ENCODE measurements at places on chromosomes 16 and 17.

GRCh38 chr16:14449334-14449733, 180.7 kb downstream of the PARN start:
- no peak for DNase-seq

DNA sequence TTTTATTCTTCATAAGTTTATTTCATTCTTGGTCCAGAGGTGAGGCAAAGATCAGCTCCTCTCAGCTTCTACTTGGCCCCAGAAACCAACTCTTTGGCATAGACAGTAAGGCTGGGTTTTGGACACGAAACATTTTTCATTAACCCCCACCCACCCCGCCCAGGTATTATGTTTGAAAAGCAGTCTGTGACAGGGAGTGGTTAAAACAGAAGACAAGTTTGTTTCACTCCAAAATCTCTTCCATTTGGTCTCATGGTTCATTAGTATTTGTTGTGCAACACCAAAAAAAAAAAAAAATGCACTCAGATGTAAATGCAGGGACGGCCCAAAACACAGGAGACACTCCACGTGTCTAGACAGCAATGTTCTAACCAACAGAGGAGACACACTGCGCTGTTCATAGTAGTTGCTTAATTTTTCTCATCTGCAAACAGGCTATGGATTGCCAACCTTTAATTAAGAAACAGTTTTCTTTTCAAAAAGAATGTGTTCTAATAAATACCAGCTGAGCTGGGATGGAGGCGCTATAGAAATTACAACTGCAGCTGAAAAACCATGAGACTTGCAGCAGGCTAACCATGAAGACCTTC, 39.8 kb upstream of the MMP2 start:
- no peak for DNase-seq

GRCh38 chr17:56676810-56677209, 83.3 kb downstream of the NOG start:
- no peak for DNase-seq

GRCh38 chr17:9647014-9647413, 1.7 kb downstream of the USP43 start:
- DNase-seq: no peak

GRCh38 chr17:12097326-12097725, 76.6 kb downstream of the MAP2K4 start:
- no peak for DNase-seq

- DNase-seq: no peak
Measured at GRCh38 chr16:82460766-82461165, 166.0 kb upstream of the CDH13 start.

DNA sequence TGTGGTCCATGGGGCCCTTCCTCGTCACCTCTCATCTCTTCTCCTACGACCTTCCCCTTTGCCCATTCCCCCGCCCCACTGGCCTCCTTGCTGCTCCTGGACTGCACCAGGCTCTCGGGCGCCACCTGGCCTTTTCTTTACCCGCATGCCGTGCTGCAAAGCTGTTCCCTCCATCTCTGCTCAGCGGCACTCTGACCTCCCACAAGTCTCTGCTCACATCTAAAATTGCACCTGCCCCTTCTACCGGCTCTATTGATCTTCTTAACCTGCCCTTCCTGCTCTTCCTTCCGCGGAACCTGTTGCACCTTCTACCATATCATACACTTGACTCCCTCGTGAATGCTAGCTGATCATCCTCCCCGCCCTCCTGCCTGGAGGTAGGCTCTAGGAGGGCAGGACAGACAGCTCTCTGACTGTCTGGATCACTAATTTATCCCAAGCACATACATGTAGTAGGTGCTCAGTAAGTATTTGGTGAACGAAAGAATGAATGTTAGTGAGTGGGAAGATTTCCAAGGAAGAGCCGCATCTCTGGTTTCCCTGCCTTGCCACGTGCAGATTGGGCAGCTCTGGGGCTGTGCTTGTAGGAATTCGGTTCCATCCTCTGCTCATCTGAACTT, 17.3 kb downstream of the DNAH17 start:
- no peak for DNase-seq

DNA sequence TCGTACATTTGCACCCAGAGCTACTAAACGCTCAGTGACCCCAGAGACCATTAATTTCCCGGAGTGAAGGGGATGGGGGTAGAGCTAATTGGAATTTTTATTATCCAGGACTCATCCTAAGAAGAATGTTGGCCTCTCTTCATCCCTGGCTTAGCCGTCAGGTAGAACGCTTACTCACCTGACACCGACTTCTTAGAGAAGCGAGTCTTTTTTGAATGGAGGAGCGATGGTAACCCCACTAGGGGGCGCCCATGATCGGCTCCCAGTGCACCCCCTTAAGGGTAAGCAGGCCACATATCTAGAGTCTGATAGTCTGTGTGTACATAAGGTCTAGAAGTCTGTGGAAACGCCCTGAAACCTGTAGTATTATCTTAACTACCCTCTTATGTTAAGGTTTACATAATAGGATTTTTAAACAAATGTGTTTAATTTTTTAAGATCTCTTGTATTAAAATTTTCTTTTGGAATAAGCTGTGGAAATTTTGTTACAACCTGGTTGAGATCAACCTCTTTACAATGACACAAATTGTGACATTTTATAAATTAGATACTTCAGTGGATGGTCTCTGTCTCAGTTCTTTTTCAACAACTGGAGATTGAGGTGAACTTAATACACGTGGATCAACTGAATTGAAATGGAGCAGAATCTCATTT, 229.8 kb downstream of the CPPED1 start:
- DNase-seq: peak; percentile 46

- no peak for DNase-seq
Measured at GRCh38 chr16:24646646-24646995, 82.8 kb upstream of the TNRC6A start.

DNA sequence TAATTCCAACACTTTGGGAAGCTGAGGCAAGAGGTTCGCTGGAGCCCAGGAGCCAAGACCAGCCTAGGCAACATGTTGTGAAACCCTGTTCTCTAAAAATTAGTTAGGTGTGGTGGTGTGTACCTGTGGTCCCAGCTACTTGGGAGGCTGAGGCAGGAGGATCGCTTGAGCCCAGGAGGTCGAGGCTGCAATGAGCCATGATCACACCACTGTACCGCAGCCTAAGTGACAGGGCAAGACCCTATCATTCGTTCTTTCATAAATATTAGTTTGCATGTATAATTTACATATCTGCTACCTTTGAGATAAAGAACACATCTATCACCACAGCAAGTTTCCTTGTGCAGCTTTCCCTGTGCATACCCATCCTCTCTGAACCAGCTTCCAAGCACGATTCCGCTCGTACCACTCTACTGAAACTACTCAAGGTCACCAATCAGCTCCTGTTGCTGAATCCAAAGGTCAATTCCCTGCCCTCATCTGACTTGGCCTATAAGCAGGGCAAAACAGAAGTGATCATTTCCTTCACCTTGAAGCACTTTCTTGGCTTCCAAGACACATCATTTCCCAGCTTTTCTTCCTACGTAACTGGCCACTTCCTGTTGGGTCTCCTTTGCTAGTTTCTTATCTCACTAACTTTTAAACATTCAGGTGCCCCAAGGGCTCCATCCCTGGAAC, 49.1 kb downstream of the GRB2 start:
- no peak for DNase-seq

DNA sequence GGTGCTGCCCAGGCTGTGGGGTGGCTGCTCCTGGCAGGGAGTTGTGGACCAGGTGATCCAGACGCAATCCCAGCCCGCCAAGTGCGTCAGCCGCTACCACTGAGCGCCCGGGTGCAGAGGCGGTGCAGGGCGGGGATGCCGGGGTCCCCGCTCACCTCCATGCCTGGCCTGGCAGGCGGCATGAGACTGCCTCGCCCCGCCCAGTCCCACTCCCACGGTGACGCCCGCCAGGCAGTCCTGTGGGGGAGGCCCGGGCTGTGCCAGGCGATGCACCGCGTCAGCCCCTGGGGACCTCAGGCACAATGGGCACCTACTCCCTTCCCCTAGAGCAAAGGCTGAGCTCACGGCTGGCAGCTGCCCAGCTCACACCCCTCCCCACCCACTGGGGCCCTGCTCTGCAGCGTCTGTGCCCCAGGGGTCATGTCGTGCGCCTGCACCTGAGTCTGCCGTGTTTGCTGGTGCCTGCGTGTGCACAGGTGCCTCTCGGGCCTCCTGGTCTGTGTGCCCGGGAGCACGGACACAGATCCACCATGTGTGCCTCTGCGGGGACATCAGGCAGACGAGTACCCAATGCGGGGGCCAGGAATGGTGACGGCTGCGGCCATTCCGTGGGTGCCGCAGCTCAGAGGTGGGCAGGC, 5.3 kb downstream of the RPUSD1 start:
- DNase-seq: no peak

DNA sequence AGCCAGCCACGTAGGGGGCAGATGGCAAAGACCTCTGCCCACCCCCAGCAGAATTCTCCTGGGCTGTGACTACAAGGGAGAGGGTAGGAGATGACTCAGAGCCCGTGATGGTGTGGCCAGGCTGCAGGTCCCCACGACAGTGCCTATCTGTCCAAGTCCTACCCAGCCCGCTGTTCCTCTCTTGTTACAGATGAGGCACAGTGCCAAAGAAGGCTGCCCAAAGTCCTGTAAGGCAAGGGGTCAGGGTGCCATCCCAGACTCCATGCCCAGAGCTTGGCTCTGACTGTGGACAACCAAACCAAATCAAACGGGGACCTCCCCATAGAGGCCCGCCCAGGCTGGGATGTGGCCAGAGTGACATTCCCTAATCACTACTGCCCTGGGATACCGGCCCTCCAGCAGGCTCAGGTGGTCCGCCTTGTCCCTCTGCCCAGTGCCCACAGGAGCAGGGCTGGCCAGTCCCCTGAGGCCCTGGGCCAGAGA, 12.6 kb upstream of the BCAR1 start:
- no peak for DNase-seq

GRCh38 chr16:14303182-14303618, 232.1 kb downstream of the MRTFB start:
- DNase-seq: no peak

GRCh38 chr16:87926246-87927194, 9.8 kb downstream of the CA5A start:
- DNase-seq: peak; percentile 12

GRCh38 chr17:17994271-17995069, 21.8 kb downstream of the DRC3 start:
- DNase-seq: no peak

DNA sequence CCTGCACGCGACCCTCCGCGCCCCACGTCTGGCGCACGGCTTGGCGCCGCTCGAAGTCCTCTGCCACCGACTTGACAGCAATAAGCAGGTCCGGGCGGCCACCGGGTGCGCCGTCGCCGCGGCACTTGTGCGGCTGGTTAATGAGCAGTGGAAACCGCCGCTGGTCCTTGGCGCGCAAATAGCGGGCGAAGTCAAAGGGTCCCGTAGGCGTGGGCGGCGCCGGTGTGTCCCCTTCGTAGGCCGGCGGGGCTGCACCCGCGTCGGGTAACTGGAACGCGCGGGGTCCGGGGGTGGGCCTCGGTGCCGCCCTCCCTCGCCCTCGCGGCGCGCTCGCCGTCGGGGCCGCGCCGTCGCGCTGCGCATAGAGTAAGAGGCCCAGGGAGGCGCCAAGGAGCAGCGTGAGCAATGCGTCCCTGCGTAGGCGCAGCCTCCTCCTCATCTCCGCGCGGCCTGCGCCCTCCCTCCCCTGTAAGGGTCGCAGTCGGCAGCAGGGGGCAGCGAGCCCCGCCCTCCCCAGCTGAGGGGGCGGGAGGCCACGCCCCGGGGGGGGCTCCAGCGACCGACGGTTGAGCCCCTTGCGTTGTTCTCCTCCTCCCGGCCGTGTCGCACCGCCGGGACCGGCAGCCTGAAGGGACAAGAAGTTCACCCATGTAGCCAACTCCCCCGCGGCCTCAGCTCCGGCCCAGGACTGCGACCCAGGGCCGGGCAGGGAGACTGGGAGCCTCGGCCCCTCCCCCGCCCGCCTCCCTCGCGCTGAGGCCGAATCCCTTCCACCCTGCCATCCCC, 558 bp downstream of the B3GNT9 start:
- peak; percentile 51 for DNase-seq

GRCh38 chr17:64171041-64171440, 41.1 kb upstream of the ERN1 start:
- no peak for DNase-seq
